ENCODE measurements at places on chromosomes 4 and X.

DNA sequence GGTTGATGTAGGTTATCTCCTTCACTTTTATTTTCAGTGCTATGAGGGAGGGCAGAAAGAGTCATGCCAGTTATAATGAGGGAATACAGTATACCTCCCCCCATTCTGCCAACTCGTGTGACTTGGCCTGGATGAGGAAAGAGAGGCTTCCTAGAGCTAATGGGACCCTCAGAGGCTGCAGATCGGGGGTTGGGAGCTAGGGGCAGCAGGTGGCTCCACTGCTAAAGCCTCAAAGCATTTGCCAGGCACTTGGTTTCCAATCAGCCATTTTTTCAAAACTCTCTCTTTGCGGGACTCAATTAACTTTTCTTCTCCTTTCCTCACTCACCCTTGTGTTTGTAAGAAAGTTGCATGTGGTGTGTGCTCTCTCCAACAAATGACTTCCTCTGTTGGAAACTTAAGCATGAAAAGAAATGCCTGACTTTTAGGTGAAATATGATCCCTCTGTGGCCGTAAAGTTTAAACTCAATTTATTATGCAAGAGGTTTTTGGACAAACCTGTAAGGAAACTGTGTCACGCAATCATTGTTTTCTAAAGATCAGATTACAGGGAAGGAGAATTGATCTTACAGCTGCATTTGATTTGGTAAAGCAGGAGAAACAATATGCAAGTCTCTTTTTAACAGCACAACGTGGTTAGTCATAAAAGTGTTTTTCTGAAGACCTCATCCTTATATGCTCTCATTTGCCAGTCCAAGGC, 7.0 kb downstream of the SFRP2 start:
- no peak for DNase-seq

DNA sequence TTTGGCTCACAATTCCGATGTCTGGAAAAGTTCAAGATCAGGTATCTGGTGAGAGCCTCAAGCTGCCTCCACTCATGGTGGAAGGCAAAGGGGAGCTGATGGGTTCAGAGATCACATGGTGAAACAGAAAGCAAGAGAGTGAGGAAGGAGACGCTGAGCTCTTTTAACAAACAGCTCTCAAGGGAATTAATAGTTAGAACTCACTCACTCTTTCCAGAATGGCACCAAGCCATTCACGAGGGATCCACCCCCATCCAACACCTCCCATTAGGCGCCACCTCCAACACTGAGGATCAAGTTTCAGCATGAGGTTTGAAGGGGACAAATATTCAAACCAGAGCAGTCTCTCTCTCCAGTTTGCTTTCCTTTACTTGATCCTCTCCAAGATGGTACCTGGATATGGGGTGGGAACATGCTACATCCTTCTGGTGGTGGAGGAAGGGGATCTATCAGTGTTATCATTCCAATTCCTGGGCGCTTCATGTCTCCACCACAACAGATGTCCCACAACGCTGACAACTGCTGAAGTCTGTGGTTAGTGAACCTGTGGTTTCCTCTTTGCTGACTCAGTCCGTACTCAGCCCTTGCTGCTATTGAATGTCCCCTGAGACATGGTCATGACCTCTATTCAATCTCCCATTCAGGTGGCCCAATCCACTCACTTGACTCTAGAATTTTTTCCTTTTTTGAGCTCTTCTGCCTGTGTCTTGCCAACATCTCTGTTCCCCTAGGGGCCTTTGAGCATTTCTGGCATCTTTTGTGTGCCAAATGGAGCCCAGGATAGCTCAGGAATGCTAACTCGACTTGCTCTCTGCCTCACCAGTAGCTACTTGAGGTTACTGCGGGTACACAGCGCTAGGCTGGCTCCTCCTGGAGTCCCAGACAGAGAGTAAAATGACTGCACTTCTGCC, 395.2 kb downstream of the MID1IP1 start:
- no peak for DNase-seq

GRCh38 chr4:18039113-18039512, 17.6 kb upstream of the LCORL start:
- no peak for DNase-seq

GRCh38 chr4:163810755-163811154, 316.3 kb downstream of the TMA16 start:
- no peak for DNase-seq

DNA sequence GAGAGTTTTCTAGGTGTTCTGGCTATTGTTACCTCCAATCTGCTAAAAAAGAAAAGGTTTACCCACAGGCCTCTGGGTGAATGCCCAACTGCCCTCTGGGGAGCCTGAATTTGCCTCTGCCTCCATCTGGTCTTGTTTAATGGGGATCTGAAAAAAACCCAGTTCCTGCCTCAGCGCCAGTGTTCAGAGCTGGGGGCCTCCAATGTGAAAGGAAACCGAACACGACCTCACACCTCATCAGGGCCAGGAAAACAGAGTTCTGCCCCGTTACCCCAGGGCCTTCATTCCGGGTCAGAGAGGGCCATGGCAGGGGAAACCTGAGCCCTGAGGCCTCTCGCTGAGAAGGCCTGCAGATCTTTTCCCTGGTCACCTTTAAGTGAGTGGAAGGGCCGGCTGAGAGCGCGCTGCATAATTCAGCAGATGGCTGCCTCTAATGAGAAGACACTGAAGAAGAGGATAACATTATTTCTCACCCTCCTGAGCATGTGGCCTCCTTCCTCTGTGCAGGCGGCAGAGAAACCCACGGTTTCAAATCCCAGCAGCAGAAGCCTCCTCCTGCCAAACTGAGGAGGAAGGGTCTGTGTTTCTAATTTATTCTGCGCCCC, 6.8 kb downstream of the SEPTIN6 start:
- DNase-seq: no peak

- DNase-seq: no peak
These were observed 782.2 kb upstream of the LCORL start for GRCh38 chr4:18803781-18804180.

DNA sequence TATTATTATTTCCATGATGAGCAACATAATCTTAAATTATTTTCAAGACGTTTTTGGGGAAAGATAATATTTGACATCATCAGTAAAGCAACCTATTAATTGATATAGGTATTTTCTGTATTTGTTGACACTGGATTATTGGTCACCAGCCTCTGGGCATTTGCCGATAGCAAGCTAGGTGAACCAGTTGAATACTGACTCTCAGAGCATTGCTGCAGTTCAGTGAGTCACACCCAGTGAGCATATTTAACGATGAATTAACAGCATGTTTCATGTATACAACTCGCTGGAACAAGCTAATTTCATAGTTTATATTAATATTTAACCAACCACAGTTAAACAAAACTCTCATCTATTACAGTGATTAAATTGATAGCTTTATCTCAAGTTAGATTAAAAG, 1006.0 kb upstream of the DIAPH2 start:
- DNase-seq: no peak

DNA sequence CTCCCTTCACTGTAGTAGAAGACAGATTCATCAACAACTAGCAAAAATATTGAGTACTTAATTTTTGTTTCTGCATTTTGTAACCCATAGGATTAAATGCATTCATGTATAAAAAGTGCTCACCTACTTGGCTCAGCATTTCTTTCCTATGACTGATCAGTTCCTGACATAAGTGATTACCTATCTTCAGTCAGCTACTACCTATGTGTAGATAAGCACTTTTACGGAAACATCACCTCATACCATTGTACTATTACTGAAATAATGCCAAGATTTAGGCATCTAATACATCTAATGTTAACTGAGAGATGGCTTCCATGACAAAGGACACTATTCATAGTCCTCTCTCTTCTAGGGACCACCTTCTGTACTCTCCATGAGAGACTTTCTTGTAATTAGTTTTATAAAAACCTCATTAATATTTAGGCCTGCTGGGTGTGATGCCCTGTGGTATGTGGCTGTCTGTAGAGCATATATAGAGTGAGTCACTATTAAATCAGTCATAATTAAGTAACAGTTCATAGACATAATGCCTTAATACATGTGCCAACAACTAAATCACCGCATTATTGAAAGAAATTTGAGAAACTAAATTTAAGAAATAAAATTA, 147.0 kb downstream of the PDGFC start:
- no peak for DNase-seq

- DNase-seq: no peak
These were observed 32.0 kb upstream of the SGMS2 start for GRCh38 chr4:107792711-107793110.

GRCh38 chr4:121842862-121843261, 19.2 kb upstream of the CCNA2 start:
- DNase-seq: no peak

DNA sequence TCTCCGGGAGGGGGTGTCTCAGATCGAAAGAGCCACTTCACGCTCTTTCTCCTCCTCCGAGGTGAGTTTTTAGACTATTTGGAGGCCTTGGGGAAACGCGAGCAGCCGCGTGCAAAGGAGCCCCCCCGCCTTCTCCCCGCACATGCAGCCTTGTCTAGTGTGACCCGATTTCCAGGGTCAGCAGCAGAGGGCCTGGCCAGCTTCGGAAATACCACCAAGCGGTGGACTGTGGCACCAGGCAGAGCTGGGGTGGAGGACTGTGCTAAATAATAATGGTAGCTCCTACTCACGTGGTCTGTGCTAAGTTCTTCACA, 79.3 kb upstream of the BCOR start:
- DNase-seq: no peak

DNA sequence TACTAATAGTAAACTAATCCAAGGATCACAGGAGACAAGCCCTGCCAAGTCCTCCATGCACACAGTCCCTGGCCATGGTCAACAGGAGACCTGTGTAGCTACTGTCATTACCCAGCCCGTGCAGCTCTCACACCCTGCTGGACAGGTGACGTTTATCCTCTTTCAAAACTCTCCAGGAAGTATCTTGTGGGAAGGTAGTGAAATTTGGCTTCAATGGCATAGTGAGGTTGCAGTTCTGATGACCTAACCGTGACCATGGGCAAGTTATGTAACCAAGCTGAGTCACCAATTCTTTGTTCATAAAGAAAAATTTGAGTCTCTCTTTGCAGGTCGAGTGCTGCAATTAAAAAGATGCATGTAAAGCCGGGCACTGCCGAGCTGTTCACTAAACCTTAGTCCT, 11.3 kb upstream of the SLC2A9 start:
- DNase-seq: no peak

- no peak for DNase-seq
These were observed 3.5 kb downstream of the HGFAC start for GRCh38 chr4:3445111-3445820.

DNA sequence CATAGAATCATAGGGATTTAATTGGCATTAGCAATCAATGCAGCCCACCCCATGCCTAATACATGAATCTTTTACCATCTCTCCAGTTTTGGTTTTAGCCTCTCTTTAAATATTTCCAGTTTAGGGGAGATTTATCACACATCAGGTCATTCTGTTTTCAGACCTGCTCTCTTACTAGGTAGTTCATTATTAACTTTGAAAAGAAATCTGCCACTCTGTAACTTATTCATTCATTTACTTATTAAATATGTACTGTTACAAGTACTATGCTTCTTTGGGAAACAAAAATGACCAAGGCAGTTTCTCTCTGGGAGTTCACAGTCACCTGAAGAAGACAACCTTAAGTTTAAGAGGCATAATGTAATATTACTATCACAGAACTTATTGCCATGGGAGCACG, 62.1 kb downstream of the USO1 start:
- DNase-seq: no peak

GRCh38 chrX:118271775-118272174, 74.1 kb upstream of the WDR44 start:
- DNase-seq: no peak

DNA sequence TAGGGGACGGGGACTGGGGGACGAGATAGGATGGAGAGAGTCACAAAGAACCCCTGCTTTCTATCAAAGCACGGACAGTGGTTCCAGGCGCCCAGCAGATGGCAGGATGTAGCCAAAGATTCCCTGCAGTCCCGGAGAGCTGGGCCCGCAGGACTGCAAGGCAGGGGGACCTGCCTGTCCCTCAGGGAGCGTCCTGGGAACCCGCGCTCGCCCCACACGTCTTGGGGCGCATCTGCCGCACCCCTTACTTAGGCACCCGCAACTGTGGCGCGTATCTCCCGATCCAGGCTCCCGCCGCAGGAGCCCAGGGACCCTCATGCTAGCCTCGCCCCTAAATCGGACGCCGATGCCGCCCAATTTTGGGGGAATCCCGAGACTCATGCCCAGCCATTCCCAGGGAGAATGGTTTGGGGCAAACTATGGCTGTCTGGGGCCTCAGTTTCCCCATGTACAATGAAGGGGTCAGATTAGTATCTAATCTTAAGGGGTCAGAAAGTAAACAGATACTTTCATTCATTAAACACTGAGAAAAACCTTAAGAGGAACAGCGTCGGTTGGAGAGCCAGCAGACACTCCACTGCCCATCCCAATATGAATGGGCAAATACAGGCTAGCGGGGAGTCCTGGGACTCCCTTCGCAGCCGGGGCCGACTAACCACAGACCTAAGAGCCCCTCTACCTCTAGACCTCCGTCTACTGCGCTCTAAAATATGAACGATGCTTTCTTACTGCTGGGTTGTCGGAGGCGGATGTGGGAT, 581 bp upstream of the STK32B start:
- DNase-seq: no peak

GRCh38 chr4:185520119-185520518, 15.2 kb downstream of the PDLIM3 start:
- DNase-seq: no peak
